Activated T-helper 1 cell treated with anti-CD3 and anti-CD28 coated beads, Interleukin-2, amount 50 U/mL, for 16 hours (primary cell): ENCODE measurements at places on chromosomes 4 and X.

- no peak for DNase-seq
Measured at GRCh38 chr4:2280531-2281300, 18.8 kb upstream of the MXD4 start.

- DNase-seq, result no peak
Measured at GRCh38 chr4:188021548-188022249, 26.1 kb downstream of the ZFP42 start.

DNA sequence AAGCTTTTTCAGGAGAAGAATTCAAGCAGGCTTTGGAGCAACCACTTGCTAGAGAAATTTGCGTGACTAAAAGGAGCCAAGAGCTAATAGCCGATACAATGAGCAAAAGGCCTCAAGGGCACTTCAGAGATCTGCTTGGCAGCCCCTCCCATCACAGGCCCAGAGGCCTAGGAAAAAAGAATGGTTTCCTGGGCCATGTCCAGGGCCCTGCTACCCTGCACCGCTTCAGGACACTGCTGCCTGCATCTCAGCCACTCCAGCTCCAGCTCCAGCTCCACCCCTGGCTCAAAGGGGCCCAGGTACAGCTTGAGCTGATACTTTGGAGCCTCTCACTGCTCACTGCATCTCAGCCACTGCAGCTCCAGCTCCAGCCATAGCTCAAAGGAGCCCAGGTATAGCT, 98.9 kb downstream of the FAM13A start:
- no peak for DNase-seq

DNA sequence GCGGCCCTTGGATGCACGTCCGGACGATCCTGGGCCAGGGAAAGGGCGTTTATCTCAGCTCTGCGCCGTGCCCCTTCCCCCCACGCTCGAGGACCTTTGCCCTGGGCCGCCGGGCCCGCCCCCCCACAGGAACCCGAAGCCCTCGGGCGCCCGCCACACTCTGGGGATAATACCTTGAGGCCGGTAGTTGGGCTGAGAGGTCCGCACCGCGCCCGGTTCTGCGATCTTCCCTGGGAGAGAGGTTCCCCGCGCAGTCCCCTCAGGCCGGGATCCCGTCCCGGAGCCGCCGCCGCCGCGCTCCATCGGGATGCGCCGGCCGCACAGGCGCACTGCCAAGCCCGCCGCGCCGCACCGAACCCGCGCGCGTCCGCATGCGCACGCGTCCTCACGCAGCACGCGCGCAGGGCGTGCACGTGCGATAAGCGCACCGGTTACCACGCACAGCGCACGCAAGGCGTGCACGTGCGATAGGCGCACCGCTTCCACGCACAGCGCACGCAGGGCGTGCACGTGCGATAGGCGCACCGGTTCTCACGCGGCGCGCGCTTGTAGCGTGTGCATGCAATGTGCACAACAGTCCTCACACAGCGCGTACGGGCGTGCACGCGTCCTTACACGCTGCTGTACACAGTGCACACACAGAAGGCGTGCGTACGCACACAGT, at the start of gene MAP7D2:
Gene MAP7D2, minus strand, starts transcription at position 331 of the 664 bp plus-strand sequence. Its CDS starts 28 bp downstream, at position 303.
- no peak for DNase-seq

DNA sequence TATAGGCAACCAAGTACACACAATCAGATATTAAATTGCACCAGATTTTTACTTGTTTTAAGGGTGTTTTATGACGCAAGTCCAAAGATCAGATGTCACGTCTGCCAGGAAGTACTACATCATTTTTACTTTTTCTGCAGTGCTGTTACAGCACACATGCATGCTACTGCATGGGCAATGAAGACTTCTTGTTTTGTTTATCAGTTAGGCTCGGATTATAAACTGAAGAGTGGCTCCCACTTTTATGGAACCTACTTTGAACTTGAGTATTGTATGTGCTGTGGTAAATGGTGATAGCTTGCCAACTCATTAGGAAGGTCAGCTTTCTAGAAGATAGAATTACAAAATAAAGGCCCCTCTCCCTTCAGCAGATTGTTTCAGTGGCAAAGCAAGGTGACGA, 131.6 kb downstream of the CEP135 start:
- DNase-seq, result no peak

DNA sequence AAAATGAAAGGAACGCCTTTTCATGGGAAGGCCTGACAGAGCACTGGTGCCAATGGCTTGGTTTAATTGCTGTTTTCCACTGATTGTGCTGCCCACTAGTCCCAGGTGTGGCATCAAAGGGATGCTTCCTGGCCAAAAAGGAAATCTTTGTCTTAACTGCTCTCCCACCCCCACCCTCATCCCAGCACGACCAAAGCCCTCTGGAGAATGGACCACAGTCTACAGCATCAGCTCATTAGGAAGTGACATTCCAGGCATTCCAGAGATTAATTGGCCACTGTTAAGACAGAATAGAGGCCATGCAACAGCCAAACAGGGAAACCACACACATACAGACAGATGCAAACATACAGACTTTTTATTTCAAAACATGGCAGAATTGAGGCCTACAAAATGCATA, 143.2 kb downstream of the LHFPL1 start:
- DNase-seq, result no peak

GRCh38 chrX:27555514-27555913, 34.6 kb upstream of the DCAF8L2 start:
- no peak for DNase-seq

DNA sequence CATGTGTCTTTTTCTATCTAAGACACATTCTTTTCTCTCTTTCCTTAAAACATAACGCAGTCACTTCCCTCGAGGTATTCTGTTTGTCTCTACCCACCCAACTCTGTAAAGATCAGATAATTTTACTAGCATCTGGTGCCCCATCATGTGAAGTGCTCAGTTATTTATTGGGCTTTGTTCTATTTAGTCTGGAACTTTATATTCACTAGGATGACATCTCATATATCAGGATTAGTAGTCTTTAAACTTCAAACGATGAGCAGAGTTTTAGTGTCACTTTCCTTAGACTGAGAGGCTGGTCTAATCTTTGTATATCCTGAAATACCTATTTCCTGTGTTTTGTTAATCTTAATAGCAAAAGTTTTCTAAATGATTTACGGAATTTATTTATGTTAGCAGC, 445.5 kb upstream of the NDST3 start:
- no peak for DNase-seq

- no peak for DNase-seq
Measured at GRCh38 chr4:113272523-113272922, 223.1 kb downstream of the ANK2 start.

GRCh38 chr4:85747882-85748491, 273.0 kb downstream of the ARHGAP24 start:
- no peak for DNase-seq

GRCh38 chr4:8393593-8394038, 46.9 kb downstream of the ACOX3 start:
- DNase-seq, result no peak

DNA sequence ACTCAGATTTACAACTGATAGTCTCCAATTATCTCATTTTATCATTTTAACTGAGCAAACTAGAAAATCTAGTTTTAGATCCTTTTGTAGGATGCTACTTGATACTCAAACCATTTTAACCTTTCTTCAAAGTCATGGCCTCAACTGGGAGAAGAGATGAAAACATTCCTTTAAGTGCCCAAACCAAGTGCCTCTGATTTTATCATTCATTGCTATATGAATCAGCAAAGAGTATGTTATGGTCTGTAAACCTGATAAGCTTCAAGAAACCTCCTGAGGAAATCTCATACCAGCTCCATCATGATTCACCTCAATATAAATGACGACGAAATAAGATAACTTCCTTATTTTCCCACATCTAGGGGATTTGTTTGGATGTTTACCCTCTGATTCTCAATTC, 119.9 kb downstream of the FAM13A start:
- DNase-seq, result no peak

DNA sequence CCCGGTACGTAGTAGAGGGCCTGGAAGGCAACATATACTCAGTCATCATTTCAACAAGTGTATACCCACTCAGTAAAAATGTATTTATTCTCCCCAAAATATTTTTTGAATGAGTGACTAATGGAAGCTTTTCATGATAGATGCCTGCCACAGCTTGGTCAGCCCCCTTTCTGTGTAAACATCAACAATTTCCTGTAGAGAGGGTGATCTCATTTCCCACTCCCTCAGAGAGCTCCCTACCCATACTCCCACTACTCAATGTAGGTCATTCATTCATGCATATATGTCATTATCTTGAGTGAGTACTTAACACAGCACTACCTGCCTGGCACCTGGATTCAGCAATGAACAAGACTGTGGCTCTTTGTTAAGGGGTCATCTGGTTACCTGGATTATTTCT, 81.9 kb downstream of the STK32B start:
- no peak for DNase-seq

GRCh38 chrX:139920316-139920715, 12.5 kb downstream of the ATP11C start:
- DNase-seq, result no peak

- DNase-seq, result no peak
Measured at GRCh38 chrX:135535077-135535940, 14.8 kb downstream of the INTS6L start.

- DNase-seq, result no peak
Measured at GRCh38 chr4:112894951-112895350, 154.5 kb upstream of the ANK2 start.

DNA sequence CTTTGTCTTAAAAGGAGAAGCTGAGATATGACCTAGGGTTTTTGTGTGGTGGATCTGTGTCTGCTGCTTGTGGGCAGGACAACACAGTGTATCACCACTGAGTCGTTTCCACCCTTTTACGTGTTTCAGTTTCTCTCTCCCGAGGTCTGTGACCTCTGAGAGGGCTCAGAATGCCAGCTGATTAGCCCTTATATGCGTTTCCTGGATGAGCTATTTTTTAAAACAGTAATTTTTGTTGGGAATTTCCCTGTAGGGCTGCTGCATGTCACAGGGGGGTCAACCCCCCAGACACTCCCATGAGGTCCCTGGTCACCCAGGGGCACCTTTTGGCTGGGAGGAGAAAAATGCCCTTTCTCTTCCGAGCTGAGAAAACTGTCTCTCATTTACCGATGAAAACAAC, 170.4 kb upstream of the CASK start:
- no peak for DNase-seq
